Aorta (tissue), 5 donors: ENCODE measurements at places on chromosomes 7 and 10.

DNA sequence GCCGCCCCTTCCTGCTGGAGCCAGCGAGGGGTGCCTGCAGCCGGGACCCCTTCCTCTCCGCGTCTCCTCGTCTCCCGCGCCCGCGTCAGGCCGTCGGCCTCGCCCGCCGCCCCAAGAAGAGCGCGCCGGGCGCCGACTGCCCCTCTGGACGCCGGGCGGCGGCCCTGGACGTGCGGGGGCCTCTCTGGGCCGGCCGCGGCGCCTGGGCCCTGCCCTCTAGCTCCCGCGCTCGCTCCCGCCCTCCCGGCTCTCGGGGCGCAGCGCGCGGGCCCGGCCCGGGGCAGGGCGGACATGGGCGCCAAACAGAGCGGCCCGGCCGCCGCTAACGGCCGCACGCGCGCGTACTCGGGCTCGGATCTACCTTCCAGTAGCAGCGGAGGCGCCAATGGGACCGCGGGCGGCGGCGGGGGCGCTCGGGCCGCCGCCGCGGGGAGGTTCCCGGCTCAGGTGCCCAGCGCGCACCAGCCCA is 704 bp downstream of the ZNRF2 start:
- peak; percentile 82 for DNase-seq

- no peak for DNase-seq
These were observed 23.7 kb downstream of the RAB18 start for GRCh38 chr10:27527666-27528295.

DNA sequence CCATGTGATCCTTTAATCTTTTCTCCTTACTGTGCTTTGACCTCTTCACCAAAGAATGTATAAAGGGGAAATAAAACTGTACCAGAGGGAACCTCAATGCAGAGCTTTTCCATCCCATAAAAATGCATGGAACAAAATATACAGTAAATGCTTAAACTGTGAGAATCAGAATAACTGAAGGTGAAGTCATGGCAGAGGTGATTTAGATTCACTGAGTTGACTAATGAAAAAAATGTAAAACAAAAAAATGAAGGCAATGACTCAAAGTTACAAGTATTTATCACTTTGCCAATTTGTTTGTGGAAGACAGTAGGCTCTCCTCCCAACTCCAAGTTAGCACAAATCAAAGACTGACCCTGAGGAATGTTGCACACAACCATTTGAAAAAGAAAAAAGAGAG is 1331.6 kb upstream of the SORCS1 start:
- no peak for DNase-seq

- DNase-seq, result peak; percentile 81
These were observed 569 bp downstream of the CAV1 start for GRCh38 chr7:116525298-116525912.

DNA sequence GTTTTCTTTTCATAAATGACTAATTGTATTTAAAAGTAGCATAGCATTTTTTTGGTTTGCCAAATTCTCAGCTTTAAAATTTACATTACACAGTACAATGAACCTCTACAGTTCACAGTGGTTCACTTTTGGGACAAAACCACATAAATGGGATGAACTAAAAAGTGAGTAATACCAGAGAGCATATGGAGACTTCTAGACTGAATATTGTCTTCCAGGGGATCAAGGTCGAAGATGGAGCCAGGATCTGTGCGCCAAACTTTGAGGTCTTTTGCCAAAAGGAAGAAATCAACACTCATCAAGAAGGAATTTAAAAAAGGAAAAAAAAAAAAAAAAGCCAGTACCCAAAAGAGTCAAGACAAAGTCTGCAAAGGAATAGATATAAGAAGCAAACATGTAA is 87.5 kb downstream of the NEBL start:
- no peak for DNase-seq

- no peak for DNase-seq
These were observed 1081.5 kb upstream of the C7orf33 start for GRCh38 chr7:147509035-147509501.

DNA sequence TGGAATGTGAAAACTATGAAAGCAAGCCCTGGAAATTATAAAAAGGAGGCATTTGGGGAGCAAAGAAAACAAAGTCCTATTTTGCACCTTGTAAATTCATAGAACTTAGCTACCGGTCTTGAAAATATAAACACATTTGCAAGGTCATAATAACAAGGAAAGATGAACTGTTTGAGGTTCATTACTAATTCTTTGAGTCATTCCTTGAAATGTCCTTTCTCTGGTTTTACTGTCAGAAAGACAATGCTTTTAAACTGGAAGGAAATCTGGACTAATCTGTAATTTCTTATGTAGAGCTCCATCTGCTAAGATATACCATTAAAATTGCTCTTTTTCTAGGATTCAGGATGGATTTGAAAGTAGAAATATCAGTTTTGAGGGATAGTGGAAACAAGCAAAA is 1.4 kb downstream of the ERLIN1 start:
- no peak for DNase-seq

DNA sequence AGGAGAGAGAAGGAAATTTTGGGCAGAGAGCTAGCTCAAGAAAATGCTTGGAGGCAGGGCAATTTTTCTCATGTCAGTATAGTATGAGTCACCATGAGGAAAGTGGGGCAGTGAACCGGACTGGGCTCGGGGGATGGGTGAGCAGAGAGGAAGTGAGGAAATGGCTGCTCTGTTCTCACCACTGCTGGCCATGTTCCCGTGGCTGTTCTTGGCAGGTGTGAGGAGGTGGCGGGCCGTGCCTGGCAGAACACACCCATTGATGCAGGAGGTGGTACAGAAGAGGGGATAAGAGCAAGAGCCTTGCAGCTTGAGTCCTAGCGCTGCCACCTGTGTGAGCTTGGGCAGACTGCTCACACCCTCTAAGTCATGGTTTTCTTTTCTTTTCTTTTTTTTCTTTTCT is 304.4 kb upstream of the LYZL1 start:
- DNase-seq, result peak; percentile 94

DNA sequence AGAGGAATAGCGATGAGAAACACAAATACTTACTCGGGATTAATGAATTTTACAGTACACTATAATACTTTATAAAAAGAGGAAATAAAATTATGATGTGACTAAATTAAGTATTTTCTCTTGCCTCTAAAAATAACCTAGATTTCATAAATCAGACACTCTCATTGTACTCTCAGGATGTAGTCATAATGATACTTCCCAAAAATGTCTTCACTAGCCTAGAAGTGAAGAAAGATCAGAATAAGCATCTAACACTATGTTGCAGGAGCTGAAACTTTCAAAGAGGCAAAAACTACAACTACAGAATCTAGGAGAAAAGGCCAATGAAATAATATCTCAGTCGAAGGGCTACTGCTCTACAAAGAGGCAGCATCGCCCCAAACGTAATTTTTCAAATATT is 49.4 kb downstream of the DNAJC1 start:
- no peak for DNase-seq

GRCh38 chr7:71354716-71355115 is 222.8 kb downstream of the GALNT17 start:
- no peak for DNase-seq

- DNase-seq, result no peak
These were observed 18.4 kb upstream of the CCDC71L start for GRCh38 chr7:106679153-106679931.

GRCh38 chr7:93015779-93016481 is 101.8 kb downstream of the SAMD9 start:
- no peak for DNase-seq

DNA sequence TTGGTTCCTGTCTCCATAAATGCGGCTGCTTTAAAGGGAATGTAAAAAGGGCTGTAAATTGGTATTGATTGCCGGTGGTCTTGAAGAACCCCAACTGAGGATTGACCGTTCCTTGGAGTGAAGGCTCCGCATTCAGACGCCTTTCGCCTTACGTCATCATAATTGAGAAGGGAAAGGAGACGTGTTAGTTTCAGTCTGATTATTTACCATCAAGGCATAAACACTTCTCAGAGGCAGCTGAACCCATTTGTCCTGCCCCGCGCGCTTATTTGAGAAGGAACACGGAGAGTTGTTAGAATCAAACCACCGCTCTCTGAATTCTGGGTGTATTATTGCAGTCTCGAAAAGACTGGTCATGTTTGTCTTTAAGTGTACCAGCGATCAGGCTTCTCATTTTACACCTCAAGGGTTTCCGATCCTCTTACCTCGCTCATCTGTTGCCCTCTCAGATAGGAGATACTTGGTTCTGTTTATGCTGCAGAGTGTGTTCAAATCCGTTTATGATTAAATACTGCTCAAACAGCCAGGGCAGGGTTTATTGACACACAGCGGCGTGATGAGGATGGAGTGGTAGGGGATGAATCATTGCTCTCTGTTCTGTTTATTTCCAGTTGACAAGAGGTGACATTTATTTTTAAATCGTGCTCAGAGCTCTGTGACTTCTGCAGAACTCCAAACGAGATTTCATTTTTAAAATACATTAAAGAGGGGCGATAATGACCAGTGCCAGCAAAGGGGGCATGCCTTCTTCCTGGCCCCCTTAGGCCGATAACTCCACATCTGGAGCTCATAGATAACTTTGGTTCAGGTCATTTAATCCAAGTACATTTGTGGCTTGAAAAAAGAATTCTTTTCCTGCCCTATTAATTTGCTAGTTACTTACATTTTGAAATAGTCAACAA is 30.4 kb downstream of the FOXK1 start:
- DNase-seq, result no peak

GRCh38 chr10:111107023-111107422 is 30.2 kb downstream of the ADRA2A start:
- DNase-seq, result peak; percentile 51

- no peak for DNase-seq
These were observed 40.5 kb upstream of the PPP2R2D start for GRCh38 chr10:131860311-131860710.

DNA sequence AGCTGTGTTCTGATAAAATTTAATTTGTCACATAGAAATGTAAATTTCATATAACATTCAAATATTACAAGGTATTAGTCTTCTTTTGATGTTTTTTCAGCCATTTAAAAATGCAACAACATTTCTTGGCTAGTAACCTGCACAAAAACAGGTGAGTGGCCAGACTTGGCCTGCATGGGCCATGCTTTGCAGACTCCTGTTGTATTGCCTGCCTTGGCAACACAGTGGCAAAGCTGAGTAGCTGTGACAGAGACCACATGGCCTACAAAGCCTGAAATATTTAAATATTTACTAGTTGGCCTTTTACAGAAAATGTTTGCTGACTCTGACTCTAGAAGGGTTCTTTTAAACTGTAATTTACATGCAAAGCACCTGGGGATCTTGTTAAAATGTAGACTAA is 13.5 kb upstream of the TBX20 start:
- no peak for DNase-seq

GRCh38 chr10:69867699-69868558 is 66.2 kb downstream of the COL13A1 start:
- peak; percentile 17 for DNase-seq

DNA sequence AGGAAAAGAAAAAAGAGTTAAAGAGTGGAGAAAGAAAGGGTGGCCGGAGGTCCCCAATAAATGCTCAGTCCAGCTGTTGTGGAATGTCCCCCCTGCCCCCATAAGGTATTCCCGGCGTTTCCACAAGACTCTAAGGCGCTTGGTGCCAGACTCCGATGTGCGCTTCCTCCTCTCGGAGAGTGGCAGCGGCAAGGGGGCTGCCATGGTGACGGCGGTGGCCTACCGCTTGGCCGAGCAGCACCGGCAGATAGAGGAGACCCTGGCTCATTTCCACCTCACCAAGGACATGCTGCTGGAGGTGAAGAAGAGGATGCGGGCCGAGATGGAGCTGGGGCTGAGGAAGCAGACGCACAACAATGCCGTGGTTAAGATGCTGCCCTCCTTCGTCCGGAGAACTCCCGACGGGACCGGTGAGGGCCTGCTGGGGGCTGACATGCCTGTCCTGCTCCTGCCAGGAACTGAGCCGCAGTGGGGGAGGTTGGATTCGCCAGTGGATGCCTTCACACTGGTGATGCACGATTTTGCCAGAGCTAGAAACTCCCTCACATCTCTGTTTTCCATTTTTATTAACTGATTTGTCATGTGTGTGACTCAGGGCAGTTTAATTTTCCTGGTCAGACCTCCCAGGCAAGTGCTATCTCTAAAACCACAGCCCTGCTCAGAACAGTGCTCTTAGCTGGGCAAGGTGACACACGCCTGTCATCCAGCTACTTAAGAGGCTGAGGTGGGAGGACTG is 34.2 kb downstream of the TACR2 start:
- DNase-seq, result no peak

DNA sequence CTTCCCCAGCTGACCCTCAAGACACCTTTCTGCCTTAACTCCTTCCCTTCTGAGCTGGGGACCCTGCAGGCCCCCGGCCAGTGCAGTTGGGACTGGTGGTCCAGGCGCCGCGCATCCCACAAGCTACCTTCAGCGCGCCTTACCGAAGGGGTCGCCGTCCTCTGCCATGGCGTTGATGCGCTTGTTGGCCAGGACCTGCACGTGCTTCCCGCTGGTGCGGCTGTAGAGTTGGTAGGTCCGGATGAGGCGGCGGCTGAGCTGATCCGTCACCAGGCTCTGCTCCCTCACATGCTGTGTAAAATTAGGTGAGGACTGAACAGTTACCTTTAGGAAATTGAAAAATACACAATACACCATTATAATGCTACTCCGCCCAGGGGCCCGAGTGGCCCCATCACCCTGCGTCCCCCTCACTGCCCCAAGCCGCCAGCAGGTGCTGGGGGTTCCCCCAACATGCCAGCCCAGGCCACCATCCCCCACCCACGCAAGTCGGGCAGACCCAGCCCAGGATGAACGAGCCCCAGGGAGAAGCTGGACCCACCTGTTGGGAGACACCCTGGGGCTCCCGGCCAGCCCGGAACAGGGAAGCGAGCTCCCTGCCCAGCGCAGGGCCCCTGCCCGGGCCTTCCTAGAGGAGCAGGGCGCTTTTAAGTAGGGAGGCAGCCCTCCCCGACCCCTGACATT is 1.2 kb downstream of the FGF8 start:
- no peak for DNase-seq

GRCh38 chr10:103696411-103697145 is 158.8 kb downstream of the SH3PXD2A start:
- peak; percentile 91 for DNase-seq

- no peak for DNase-seq
These were observed 103.7 kb upstream of the TMEM72 start for GRCh38 chr10:44807451-44807850.

GRCh38 chr7:28096713-28097112 is 83.9 kb downstream of the JAZF1 start:
- DNase-seq, result no peak

- DNase-seq, result no peak
These were observed 267.1 kb downstream of the PRPF18 start for GRCh38 chr10:13853854-13854253.

- no peak for DNase-seq
These were observed 86.5 kb downstream of the PAXIP1 start for GRCh38 chr7:154916381-154916780.

- DNase-seq, result no peak
These were observed 986.9 kb downstream of the NRG3 start for GRCh38 chr10:82861889-82862288.

- DNase-seq, result no peak
These were observed 27.8 kb downstream of the STEAP4 start for GRCh38 chr7:88278881-88279280.

GRCh38 chr10:131402771-131403650 is 91.5 kb upstream of the TCERG1L start:
- DNase-seq, result peak; percentile 70
